Stimulated activated CD8-positive, alpha-beta memory T cell treated with anti-CD3 and anti-CD28 coated beads, Interleukin-4, amount 100 ng/mL, for 24 hours (primary cell): ENCODE measurements at places on chromosomes 1 and 21.

GRCh38 chr1:27574871-27575831 is 28.8 kb downstream of the AHDC1 start:
- DNase-seq, result no peak

GRCh38 chr1:221292652-221293051 is 413.4 kb downstream of the HLX start:
- no peak for DNase-seq

DNA sequence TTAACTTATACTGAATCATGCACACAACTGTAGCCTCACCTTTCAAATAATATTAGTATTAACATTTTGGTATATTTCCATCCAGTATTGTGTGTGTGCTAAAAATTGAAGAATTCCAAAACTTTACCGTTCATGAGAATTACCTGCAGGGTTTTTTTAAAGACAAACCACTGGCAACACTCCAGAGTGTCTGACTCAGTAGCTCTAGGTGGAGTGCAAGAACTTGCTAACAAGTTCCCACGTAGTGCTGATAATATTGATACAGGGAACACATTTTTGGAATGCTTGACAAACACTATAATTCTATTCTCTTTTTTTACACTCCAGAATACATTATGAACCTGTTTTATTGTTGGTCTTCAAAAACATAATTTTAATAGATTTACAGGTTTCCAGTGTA is 27.7 kb upstream of the SLC5A9 start:
- DNase-seq, result no peak

- DNase-seq, result no peak
These were observed 152.8 kb downstream of the C1orf21 start for GRCh38 chr1:184539580-184539979.

DNA sequence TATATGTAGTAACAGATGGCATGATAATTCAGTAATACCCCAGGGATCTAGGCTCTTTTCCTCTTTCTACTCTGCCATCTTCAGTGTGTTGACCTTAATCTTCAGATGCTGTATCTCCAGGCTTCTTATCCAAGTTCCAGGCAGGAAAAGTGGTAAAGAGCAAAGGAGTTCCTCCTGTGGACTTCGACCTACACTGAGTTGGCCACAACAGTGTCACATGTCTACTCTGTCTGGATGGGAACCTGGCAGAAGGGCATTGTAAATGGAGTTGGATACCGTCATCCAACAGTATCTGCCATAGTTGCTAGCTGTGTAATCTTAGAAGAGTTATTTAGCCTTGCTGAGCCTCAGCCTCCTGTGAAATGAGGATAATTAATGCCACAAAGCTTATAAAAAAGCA is 21.9 kb downstream of the IL23R start:
- no peak for DNase-seq

GRCh38 chr1:184362876-184363275 is 24.0 kb upstream of the C1orf21 start:
- no peak for DNase-seq
